ENCODE measurements at places on chromosomes 11 and 22.
A peak's percentile ranks its signal among the peaks of the same experiment; 100 is the strongest.

GRCh38 chr11:67251841-67252240, 14.4 kb upstream of the GRK2 start:
- no peak for DNase-seq

- no peak for DNase-seq
These were observed 48.3 kb upstream of the CCDC34 start for GRCh38 chr11:27411328-27411727.

DNA sequence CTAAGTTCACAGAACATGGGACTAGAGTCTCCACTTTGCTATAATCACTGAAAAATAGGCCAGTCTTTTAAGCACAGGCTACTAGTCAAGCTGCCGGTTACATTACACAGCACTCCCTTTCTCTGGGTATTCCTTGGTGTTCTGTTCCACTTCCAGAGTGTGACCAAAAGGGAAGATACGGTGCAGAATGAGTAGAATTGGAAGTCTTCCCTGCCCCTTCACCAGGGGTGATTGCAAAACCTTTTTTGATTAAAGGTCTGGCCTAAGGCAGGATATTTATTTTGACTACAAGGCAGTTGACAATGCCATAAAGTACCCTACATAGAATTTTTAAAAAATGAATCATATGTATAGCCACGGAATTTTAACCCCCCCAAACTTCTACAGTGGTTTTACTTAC, 59.6 kb upstream of the ADORA2A start:
- no peak for DNase-seq

GRCh38 chr11:133712051-133712560, 133.2 kb downstream of the SPATA19 start:
- DNase-seq, result no peak

DNA sequence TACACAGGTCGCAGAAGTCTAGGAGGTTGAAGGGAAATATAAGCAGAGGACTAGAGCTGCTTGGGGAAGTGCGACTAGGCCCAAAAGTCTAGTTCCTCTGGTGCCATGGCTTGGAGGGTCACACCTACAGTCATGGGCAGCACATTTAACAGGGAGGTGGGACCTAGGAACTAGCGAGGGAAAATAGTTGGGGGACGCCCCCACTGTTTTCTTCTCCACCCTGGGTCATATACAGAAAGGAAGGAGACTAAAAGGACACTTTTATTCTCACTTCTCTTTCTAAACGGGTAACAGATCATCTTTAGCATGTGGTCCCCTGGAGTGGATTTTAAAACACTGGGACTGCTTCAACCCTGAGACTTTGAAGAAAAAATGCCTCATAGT, 16.6 kb downstream of the APIP start:
- DNase-seq, result no peak

DNA sequence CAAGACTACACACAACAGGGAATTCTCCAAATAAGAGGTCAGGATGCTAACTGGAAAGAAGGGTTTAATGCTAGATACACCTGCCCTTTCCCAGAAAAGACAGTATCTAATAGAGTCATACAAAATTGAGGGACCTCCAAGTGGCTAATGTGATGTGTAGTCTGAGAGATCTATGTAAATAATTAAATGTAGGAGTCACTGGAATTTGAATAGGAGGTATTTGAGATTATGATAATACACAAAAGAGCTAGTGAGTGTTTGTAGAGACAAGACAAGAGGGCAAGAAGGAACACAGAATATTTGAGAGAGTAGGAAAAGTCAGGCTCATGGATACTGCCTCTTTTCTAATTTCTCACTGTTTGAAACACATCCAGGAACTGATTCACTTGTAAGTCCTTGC, 15.5 kb upstream of the INSC start:
- DNase-seq, result no peak

GRCh38 chr11:130874396-130874795, 41.9 kb downstream of the SNX19 start:
- DNase-seq, result no peak

- DNase-seq, result no peak
These were observed 40.9 kb upstream of the AMPD3 start for GRCh38 chr11:10414181-10414580.

DNA sequence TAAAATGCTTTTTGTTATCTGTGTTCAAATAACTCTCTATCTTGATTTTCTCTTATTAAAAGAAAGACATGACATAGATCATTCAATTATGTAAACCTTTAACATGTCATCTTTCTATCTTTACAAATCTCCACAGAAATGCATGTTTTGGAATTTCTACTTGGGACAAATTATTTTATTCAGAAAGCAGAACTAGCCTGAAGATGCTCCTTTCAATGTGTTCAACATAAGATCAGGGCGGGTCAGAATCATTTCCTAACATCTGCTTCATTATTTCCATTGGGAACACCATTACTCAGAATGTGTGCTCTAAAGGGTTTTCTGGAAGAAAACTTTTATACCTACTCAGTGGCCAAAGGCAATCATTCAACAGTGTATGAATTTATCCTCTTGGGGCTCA, at the start of gene OR5AL1:
TSS of gene OR5AL1 (plus strand) at position 301 of the 400 bp plus-strand sequence.
- no peak for DNase-seq

DNA sequence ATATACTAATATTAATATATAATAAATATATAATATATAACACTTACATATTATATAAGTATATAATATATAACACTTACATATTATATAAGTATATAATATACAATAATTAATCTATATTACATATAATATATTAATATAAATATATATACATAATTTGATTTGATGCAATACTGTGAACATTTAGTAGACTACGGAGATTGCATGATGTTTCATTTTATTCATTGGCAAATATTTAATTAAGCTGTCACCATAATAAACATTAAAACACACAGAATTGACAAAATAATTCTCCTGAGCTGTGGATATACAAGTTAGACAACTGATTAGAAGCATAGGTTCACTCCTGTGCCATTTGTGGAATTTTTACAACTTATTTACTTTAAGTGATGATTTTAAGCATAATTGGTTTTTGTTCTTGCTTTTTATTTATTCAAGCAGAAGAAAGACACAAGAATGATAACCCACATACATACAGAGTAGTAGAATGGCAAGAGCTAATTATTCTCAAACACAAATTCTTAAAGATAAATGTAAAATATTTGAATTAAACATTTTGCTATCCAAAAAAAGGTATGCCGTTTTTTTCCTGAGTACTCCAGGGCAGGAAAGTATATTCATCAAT, 65.8 kb upstream of the TOP3B start:
- no peak for DNase-seq

GRCh38 chr11:122619757-122620156, 35.8 kb upstream of the UBASH3B start:
- DNase-seq, result no peak

GRCh38 chr22:50688448-50688847, 15.8 kb downstream of the SHANK3 start:
- DNase-seq, result no peak

DNA sequence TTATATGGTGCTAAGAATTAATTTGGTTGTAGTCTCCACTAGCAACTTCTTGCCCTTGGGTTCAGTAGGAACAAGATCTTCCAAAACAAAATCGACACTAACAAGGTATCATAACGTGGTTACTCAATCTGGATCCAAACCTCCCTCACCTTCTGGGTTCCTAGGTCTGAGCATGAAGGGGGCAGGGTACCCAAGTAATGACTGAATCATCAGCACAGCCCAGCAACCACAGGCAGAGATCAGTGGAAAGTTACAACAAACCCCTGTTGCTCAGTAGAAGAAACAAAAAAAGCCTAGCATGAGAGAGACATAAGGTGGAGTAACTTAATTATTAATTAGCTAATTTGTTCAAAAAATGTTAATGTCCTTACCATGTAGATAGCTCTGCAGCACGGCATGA, 221.4 kb downstream of the BLID start:
- no peak for DNase-seq

- DNase-seq, result no peak
These were observed 94.9 kb downstream of the ZBTB16 start for GRCh38 chr11:114154271-114155047.

GRCh38 chr22:23219822-23220484, 39.6 kb downstream of the BCR start:
- DNase-seq, result peak; percentile 28

- DNase-seq, result no peak
These were observed 47.2 kb downstream of the CYTH4 start for GRCh38 chr22:37329238-37330140.

GRCh38 chr22:38335077-38335476, 17.8 kb upstream of the CSNK1E start:
- no peak for DNase-seq

DNA sequence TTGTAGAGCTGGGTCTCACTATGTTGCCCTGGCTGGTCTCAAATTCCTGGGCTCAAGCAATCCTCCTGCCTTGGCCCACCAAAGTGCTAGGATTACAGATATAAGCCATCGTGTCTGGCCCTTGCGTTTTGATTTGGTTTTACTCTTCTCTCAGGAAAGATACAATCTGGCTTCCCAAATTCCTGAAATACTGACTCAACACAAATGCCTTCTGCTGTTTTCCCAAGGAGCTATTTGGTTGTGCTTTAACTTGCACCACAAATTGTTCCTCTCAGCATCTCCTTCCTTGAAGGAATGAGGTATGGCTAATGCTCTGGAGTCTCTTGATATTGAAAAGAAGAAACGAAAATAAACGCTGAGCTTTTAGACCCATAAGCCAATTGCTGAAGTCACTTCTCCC, 110.0 kb upstream of the PAX6 start:
- DNase-seq, result no peak

DNA sequence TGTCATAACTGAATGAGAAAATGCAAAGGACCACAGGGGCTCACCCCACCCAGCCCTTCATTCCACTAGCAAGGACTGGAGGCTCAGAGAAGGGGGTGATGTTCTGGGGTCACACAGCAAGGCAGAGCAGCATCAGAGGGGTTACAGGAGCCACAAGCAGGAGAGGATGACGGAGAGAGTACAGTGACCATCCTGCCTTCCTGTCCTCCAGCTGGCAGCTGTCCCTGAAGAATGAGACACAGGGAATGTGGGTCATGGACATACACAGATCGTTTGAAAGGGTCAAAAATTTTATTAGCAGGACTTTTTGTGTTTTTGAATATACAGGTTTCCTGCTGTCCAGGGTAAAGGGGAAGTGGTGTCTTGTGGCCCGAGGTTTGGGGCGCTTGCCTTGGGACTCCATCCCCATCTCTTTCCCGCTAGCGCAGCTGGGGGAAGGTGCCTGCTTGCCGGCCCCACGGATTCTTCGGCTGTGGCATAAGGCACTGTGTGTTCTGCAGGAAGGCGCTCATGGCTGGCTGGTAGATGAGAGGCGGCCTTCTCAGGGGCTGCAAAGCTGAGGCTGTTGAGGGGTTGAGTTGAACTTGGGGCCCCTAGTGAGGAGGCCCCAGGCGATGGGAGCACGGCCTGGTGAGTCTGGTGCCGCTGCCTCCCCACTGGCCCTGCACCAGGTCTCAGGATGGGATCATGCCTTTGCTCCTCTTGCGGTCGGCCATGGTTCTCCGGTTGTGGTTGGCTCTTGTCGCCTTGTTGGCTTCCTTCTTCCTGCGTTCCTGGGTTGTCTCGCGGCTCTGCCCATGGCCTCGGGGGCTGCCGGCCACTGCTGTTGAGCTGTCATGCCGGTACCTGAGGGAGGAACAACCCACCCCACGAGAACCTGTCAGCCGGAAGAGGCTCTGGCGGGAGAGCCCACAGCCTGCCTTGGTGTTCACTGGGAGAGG, 21.4 kb downstream of the UQCR10 start:
- DNase-seq, result no peak

DNA sequence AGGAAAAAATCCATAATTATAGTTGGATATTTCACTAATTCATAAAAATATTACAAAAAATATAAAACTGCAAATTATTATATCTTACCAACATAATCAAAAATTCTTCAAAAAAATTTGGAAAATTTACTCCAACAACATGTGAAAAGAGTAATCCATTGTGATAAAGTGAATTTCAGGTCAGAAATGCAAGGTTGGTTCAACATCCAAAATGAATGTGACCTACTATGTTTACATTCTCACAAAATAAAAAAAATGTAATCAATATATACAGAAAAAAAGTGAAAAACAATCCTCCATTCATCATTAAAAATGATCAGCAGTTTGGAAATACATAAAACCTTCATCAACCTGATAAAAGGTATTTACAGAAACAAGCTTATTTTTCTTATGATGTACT, 1252.2 kb downstream of the JRKL start:
- no peak for DNase-seq

DNA sequence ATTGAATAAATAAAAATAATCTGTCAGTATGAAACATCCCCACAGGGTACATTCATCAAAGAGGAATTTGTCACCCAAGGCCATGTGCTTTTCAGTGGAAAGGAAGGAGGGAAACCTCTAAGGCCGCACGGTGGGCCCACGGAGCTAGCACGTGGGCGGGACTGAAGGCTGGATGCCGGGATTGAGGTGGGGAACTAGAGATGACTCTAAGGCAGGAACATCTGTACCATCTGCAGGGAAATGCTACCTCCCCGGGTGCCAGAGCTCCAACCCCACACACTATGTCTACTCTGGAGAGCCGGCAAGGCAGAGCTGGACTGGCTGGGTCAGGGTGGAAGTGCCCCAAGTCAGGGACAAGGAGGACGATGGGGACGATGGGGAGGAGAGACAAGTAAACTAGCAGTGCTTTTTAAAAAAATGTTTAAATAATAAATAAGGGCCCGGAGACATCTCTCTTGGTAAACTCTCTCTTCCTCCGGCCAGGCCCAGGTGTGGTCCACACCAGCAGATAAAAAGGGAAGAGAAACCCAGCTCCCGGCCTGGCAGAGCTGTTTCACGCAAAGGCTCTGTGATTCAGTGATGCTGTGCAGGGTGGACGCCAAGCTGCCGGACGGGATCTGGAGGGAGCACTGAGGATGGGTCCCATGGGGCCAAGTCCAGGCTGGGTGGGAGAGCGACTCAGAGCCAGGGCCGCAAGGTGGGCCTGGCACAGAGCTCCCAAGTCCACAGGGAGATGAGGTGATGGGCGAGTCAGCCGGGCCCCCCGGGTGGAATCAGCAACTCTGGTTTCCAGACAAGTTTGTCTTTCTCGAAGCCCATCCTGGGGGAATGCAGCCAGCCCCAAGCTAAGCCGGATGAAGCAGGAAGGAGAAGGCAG, 5.8 kb downstream of the LIF start:
- no peak for DNase-seq

DNA sequence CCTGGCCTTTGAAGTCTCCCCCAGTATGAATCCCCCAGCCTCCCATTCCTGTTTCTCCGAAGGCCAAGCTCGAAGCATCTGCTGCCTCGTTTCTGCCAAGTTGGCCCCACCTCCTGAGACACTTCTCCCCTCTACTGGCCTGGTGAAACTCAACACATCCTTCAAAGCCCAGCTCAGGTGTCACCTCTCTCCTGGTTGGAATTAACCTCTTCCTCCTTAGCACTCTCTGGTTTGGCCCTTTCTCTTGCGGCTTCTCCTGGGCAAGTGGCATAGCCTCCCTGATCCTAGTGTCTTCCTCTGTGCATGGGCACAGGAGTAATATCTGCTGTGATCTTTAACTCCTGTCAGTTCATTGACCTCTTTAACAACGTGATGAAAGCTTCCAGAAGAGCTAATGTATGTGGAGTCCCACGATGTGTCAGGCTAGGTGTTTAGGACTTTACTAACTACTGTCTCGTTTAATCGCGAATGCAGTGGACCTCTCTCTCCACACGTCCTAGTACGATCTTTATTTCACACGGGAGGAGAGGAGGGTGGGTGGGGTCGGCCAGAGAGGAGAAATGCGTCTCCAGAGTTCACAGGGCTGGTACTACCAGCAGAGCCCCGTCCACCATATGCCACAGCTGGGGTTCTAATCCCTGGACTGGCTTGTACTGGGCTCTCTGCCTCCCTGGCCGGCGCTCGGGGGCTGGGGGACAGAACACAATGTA, 826 bp upstream of the PTPRJ start:
- DNase-seq, result no peak
